ENCODE measurements at places on chromosomes 7 and 10.
A peak's percentile ranks its signal among the peaks of the same experiment; 100 is the strongest.

GRCh38 chr10:60549686-60550085, 160.0 kb upstream of the ANK3 start:
- DNase-seq = no peak

DNA sequence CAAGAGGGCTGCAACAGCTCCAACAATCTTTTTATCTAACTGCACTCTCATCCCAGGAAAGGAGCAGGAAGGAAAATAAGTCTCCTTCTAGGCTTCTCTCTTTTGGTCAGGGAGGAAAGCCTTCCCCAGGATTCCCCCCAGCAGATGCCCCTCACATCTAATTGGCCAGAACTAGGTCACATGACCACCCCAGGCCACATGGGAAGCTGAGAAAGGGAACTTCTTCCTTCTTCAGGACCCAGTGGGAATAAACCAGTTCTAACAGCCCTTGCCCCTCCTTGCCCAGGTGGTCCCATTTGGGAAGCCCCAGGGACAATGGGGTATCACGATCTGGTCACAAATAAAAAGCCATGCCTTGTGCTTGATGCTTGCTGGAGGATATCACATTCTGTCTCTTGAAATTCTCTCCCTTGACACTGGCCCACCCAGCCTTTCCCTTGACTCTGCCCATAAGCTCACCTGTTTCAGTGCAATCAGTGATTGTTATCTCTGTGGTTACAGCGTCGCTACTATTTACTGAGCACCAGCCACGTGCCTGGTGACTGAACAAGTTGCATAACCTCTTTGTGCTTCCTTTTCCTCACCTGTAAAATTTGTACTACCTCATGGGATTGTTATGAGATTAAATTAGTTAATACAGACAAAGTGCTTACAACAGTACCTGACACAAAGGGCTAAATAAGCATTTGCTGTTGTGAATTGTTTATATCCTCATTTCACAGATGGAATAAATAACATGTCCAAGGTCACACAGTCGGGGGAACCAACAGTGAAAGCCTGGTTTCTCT, 9.0 kb upstream of the TACR2 start:
- DNase-seq = no peak

- no peak for DNase-seq
These were observed 102.3 kb downstream of the HECTD2 start for GRCh38 chr10:91512458-91512857.

GRCh38 chr10:29689001-29689400, 54.2 kb upstream of the SVIL start:
- DNase-seq = no peak

- no peak for DNase-seq
These were observed 287.3 kb downstream of the FZD1 start for GRCh38 chr7:91551377-91552175.

DNA sequence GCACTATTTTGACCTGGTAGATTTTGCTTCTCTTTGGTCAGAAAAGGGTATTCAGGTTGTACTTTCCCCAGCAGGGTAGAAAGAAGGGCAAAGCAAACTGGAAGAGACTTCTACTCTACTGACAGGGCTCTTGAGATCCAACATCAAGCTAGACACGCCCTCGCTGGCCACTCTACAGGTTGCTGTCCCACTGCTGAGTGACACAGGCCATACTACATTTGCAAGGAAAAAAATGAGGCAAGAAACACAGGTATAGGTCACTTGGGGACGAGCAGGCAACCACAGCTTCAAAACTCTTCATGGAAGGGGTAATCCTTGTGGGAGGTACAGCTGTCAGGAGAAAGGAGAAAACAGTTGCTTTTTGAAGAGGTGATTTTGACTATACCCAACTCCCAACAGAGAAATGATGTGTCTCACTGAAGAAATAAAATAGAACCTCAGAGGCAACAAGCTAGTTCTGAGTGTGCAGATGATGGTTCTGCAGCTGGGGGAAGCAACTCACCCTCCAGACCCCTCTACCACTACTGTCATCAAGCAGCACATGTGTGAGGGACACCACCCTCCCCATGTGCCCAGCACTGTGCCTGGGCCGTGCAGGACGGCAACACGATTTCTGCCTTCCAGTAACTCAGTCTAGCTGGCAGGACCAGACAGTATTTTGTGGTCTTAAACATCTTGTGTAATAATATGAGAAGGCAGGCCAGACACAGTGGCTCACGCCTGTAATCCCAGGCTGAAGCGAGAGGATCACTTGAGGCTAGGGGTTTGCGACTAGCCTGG, 16.3 kb downstream of the AKR1B1 start:
- no peak for DNase-seq

GRCh38 chr7:148939128-148939755, 55.2 kb upstream of the EZH2 start:
- DNase-seq = no peak

DNA sequence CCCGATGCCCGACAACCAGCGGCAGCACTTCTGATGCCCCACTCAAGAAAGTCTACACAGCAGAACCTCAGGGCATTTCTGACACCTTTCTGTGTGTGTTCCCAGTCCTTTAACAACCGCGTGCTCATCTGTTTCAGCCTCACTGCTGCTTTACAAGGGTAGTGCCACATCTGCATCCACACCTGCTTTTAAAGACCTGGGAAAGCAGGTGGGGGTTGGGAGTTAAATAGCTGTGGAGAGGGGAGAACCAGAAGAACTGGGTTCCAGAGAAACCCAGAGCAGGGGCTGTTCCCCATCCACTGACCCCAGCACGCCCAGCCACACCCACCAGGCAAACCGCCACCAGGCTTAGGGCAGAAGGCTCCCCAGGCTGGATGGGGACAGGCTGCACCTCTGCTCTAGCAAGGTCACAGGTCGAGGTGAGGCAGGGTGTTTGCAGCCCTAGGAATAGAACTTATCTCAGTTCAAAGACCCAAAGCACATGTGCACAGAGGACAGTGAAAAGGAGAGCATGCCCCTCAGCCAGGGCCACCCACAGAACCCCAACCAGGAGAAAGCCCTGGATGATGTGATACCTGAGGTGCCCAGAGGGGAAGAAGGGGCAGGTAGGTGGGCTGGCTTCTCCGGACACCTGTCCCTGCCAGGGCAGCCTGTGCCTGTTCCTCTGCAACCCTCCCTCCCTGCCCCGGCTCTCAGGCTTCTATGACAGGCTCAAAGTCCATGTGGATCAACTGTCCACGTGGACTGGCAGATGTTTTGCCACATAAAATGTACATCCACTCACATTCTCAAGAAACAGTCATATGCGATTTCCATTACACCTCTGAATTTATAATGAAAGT, 51.3 kb downstream of the COBL start:
- DNase-seq = no peak

- peak; percentile 45 for DNase-seq
These were observed 450.2 kb upstream of the GALNT17 start for GRCh38 chr7:70681469-70682350.

DNA sequence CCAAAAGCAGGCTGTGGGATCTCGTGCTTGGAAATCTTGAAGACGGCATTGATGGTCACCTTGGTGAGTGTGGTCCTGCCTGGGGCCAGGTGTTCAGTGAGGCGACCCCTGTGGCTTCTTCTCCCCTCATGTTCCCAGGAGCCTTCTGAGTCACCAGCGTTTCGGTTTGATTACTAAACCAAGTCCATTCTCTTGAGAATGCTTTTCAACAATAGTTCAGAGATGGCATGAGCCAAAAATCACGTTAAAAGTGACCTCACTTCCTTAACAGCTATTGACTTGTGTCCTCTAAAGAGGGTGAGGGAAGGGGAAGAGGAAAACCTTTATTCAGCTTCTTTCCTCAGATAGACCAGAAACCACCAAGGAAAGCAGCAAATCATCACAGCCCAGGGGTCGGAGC, 315.2 kb downstream of the GATA3 start:
- peak; percentile 19 for DNase-seq

- DNase-seq = no peak
These were observed 27.0 kb downstream of the MCMBP start for GRCh38 chr10:119845656-119846055.

DNA sequence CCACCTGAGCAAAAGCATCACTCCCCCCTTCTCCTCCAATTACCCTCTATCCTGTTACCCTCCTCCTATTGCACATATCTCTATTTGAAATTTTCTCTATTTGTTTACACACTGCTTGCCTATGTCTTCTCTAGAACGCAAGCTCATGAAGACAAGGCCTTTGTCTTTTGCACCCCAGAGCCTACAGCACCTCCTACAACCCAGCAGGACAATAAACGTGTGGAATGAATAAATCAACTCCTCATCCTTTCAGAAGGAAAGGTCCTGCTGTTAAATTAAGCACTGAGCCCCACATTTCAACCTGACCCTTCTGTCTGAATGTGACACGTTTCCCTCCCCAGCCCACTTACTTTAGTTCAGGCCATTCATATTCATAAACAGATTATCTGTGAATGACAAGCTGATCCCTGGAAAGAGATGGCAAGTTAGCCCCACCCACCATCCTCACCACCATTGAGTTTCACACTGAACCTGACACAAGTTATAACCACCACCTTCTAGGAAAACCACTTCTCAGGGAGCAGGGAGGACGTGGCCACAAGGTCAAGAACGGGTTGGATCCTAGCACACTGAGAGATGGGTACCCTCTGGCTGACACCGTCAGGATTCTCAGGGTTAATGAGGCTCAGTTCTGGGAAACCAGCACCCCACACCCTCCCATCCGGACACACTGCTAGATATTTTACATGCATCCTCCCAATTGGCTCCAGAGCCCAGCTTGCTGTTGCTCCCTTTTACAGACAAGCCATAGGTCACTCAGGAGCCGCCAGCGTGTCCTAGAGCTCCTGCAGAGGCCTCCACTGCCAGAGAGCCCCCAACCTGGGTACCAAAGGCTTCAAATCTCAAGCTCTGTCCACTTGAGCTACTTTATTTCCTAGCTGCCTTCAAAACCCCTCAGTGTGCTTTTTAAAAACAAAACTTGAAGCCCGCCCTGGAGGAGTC, 934 bp downstream of the PRTFDC1 start:
- DNase-seq = no peak

- no peak for DNase-seq
These were observed 40.7 kb upstream of the ZMIZ1 start for GRCh38 chr10:79028056-79028430.

DNA sequence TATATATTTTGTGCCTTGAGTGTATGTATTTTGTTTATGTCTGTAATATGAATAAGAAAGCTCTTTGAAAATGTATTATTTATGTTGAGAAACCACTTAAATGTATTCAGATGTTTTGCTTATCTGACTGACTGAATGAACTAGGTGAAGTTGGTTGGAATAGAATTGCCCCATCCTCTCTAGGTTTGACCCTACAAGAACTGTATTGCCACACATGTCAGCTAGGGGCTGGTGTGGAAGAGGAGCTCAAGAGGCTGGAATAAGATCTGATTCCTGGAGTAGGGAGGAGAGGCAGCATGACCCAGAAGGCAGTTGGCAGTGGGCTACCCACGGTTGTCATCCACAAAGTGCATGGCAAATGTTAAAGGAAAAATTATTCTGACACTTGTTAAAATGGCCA, 9.1 kb downstream of the SSMEM1 start:
- DNase-seq = no peak
